ENCODE measurements at places on chromosomes 1 and 21. TPM values are rescaled to one million over a fixed set of nuclear protein-coding genes. Genes with fewer than 3 reads are reported as not detected.

The HNRNPR gene
- 164 TPM for total RNA-seq

The C1orf94 gene
- total RNA-seq, result not detected

The HECTD3 gene
- 47.7 TPM for total RNA-seq

DNA sequence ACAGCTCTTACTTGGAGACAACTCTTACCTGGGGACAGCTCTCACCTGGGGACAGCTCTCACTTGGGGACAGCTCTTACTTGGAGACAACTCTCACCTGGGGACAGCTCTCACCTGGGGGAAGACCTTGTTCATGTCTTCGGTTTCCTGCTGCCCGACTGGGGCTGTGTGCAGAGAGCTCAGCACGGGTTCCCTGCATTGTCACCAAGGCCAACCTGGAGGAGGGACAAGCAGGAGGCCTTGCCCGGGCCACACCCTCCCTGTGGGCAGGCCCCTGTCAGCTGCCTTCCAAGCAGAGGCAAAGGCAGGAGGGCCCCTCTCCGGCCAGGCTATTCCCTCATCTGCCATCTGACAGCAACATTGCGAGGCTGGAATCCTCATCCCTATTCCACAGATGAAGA lies at the start of gene LDLRAD1:
Gene LDLRAD1 (minus strand): TSS at position 208 of the 400 bp plus-strand sequence. CDS start 74 bp downstream, at position 134.
- no peak for DNase-seq

The DAB1 gene
- total RNA-seq, result 12.2 TPM

The ZNF683 gene
- total RNA-seq, result 1.2 TPM

The FMO1 gene
- total RNA-seq, result 0.18 TPM

DNA sequence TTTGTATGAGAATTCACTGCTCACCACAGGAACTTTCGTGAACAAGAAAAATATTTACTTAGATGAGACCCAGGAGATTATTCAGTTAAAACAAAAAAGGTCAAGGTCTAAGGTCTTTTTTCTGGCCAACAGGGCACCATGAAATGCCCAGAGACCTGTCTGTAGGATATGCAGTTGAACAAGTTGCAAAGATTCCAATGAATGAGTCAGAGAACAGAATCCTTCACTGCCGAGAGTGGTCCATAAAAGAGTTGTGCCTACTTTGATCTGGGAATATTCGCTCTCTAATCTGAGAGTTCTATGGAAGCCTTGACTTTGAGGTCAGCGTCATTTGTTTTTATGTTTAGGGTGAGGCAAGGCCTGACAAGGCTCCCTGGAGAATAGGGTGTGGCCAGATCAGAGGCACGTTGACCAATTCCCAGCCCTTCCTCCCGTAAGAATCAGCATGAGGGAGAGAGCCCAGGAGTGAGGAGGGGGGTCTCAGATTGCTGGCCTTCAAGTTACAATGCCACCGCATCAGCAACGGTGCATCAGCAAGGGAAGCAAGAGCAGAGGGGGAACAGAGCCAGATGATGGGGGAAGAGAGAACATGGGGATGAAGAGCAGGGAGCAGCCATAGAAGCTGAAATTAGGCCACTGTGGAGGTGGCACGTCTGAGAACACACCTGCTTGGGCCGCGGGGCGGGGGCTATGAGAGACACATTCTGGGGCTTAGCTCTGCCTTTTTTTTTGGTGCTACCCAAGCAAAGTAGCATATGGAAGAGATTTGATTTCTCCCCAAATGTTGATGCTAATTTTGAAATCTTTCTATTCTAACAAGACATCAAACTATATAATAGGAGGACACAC lies 206.4 kb upstream of the RAB4A start:
- no peak for DNase-seq

GRCh38 chr21:31855180-31855579 lies 17.6 kb upstream of the HUNK start:
- DNase-seq, result peak; percentile 12

DNA sequence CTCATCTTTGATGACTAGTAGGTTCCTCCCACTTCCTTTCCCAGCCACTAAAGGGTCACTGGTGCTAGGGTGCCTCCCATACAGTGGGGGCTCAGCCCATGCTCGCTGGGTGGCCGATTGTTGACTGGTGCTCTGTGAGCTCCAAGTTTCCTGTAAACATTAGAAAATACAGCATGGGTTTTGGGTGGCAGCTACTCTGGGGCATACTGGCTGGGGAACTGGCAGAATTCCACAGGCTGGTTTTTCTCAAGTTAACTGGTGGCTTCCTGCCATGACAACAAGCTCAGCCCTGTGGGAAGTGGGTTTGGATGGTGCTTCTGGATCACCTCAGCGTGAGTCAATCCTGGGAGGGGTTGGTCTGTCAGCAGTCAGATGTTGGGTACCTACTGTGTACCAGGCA lies 28.7 kb upstream of the CRNN start:
- DNase-seq, result peak; percentile 81

The PRR9 gene
- total RNA-seq, result not detected

DNA sequence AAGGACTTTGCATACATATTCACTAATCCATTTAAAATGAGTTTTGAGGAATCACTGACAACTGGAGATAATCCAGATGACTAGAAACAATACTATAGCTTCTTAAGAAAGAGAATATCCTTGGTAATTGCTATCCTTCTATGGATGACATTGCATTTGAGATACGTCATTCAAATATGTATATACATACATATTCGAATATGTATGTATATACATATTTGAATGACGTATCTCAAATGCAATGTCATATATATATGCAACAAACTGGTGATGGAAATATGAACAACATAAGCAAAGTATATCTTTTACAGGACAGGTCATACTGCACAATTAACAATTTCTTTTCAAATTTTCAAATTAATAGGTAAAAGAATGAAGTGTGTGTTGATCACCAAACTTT lies 41.7 kb downstream of the EXTL2 start:
- no peak for DNase-seq

The TTC34 gene
- 3.0 TPM for total RNA-seq

- no peak for DNase-seq
Measured at GRCh38 chr1:97903626-97904025, 17.2 kb downstream of the DPYD start.

GRCh38 chr1:216456682-216457081 lies 33.4 kb upstream of the USH2A start:
- DNase-seq, result no peak

- no peak for DNase-seq
Measured at GRCh38 chr1:5586629-5587028, 405.6 kb downstream of the NPHP4 start.

DNA sequence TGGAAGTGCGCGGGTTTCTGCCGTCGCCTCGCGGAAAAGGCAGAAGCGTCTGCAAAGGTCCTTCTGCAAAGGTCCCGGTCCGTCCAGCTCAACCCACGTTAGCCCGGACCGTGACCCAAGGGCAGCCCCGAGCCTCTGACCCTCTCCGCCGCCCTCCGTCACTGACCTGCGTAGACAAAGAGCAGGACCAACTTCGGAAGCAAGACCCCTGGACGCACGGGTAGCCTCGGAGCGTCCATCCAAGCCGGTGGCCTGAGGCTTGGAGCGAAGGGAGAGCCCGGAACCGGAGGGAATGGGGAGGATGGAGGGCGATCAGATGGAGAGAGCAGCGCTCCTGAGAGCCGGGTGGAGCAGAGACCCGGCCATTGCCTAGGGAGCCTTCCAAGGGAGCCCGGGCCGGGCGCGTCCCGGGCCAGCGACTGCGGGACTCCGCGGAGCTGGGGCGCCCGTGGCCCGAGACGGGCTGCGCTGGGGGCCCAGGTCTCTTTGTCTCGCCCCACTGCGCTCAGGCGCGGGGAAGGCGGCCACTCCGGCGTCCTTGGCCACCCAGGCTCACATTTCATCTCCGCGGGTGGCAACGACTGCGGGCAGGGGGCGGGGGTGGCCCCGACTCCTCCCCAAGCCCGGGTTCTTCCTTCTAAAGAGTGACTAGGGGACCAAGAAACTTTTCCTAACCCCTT lies at the start of gene CYYR1:
Gene CYYR1 (minus strand): TSS at position 585 of the 680 bp plus-strand sequence. CDS start 346 bp downstream, at position 239.
- peak; percentile 44 for DNase-seq

GRCh38 chr1:32816676-32817158 lies 441 bp downstream of the YARS1 start:
- DNase-seq, result no peak

- peak; percentile 39 for DNase-seq
Measured at GRCh38 chr1:227793079-227793947, 22.2 kb upstream of the PRSS38 start.

GRCh38 chr1:169460191-169460833 lies 25.4 kb downstream of the SLC19A2 start:
- DNase-seq, result no peak

DNA sequence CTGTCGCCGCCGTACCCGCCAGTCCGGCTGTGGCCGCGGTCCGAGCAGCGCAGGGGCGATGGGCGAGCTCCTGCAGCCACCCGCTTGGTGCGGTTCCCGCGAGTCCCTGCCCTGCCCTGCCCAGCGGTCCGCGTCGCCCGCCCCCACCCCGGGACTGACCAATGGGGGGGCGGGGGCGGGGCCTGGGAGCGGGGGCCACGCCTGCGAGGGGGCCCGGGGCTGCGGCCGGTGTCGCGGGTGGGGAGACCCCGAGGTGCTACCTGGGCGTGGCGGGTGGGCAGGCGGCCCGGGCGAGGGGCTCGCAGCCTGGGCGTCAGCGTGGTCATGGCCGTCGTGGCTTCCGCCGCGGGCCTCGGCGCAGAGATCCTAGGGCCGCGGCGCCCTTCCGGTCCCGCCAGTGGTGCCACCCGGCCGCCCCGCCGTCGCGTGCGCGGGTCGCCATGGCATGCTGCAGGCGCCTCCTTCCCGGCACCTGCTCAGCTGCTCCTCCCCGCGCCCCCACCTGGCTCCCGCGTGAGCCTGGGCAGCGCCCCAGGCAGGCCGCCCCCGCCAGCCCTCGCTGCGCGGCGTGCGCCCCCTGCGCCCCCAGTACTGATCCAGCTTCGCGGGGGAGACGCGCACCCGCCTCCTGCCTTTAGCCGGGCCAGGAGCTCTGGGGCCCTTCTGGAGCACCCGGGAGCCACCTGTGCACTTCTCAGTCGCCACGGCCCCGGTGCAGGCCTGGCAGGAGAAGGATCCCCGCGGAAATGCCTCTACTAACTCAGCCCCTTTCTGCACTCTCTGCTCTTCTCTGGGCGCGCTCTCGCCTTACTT lies at the start of gene BMP8B:
Gene BMP8B (minus strand): TSS at position 108 of the 813 bp plus-strand sequence. CDS start 380 bp downstream, outside the sequence.
- peak; percentile 73 for DNase-seq

The CFHR1 gene
- 2.3 TPM for total RNA-seq

- DNase-seq, result no peak
Measured at GRCh38 chr1:3922201-3922725, 22.2 kb upstream of the C1orf174 start.

- no peak for DNase-seq
Measured at GRCh38 chr21:44285138-44285992, at the start of gene AIRE. AIRE (plus strand) TSS chr21:44285876; CDS start chr21:44286007, 131 bp downstream.

DNA sequence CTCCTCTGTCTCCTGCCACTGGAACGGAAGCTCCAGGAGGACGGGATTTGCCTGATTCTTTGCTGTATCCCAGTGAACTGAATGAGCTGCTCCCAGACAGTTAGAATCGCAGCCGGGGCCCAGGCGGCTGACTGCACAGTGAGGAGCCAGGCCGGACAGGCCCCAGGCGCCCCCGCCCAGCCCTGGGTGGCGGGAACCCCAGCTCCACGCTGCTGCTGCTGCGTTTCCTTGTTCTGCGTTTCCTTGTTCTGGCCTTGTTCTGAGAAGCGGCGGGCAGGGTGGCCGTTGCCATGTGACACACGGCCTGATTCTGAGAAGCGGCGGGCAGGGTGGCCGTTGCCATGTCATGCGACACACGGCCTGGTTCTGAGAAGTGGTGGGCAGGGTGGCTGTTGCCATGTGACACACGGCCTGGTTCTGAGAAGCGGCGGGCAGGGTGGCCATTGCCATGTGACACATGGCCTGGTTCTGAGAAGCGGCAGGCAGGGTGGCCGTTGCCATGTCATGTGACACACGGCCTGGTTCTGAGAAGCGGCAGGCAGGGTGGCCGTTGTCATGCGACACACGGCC lies 56.2 kb downstream of the SLC37A1 start:
- no peak for DNase-seq

DNA sequence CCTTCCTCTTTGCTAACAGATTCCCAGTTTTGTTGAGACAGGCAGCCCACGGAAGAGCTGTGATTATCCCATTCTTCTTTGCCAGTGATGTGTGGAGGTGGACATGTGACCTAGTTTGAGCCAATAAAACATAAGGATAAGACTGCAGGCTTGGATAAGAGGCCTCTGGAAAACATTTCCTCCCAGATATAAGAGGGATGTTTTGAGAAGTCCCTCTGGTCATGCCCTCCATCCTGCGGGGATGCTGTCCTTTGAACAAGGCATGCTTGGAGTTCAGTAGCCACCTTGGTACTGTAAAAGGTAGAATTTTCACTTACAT lies 155.7 kb downstream of the TM2D1 start:
- no peak for DNase-seq

The RIMKLA gene
- total RNA-seq, result 2.3 TPM

- DNase-seq, result no peak
Measured at GRCh38 chr1:40053138-40053887, 12.8 kb downstream of the CAP1 start.

DNA sequence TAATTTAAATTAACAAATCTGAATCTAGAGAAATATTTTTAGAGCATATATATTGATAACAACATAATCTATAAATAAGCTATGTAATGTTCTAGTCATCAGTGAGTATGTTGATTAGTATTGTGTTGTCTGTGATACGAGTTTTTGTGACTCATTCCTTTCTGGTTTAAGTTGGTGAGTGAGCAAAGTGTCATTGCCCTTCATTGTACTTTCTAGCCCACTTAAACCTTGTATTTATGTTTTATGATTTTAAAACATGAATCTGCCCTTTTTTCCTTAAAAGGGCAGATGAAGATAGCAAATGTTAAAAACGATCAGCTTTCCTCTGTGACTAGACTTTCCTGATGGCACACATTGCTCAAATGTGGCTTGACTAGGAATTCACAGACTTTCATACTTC lies 38.5 kb downstream of the MACO1 start:
- no peak for DNase-seq

DNA sequence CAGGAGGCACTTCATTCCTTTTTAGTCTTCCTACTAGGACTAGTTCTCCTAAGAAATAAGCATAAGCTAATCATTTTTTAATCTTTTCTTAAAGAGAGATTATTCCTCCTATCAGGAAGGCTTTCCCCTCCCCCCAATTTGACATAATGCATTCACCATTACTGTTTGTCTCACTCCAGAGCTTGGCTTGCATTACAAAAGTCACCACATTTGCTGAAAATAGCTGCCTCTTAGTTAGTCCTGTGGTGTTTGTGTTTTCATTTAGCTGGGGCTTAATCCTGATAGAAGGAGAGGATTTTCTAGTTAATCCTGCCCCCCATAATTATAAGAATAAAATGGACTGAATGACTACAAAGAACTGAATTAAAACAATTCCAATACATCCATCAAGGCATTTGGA lies 307.1 kb upstream of the RRP15 start:
- no peak for DNase-seq

The KLHL20 gene
- total RNA-seq, result 28.8 TPM
